ENCODE measurements at places on chromosomes 1 and 21. TPM values are rescaled to one million over a fixed set of nuclear protein-coding genes. Genes with fewer than 3 reads are reported as not detected.

The ACTA1 gene
- 1.9 TPM for polyA plus RNA-seq

GRCh38 chr21:45874716-45875415 lies 106.7 kb upstream of the COL6A1 start:
- DNase-seq = no peak

The HES3 gene
- polyA plus RNA-seq = not detected

DNA sequence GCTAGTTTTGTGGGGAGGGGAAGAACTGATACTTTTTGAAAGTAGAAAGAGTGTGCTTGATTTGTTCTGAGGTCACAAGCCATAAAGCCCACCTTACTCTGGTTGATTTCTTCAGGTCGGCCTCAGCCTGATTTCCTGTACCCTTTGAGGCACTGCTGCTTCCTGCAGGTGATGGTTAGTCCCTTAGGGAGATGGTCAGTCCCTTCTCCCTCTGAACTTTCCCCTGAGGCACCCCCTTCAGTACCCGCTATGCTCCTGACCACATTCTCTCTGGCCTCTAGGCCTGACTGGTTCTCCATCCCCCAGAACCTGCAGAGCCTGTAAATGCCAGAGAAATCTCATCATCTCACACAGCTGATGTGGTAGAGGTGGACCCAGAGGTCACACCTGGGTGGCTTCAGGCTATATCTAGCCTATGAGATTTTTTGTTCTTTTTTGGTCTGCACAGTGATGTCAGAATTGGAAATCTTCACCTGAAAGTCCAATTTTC lies 15.0 kb upstream of the ID3 start:
- DNase-seq = no peak

DNA sequence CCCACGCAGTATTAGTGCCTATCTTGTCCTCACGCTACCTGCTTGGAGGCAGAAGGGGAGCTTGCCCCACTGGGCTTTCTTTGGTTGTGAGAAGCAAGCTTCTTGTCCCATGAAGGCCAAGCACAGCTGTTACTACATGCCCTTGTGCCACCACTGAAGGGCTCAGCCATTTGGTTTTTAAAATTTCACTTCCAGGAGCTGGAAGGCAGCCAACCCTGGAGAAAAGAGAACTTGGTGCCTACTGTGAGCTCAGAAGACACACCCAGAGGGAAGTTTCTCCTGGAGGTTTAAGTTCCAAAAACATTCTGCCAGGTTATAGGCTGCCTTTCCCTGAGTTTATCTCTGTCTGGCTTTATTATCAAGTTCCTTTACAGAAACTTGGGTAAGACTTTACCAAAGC lies 187.4 kb downstream of the SLC35F3 start:
- no peak for DNase-seq

DNA sequence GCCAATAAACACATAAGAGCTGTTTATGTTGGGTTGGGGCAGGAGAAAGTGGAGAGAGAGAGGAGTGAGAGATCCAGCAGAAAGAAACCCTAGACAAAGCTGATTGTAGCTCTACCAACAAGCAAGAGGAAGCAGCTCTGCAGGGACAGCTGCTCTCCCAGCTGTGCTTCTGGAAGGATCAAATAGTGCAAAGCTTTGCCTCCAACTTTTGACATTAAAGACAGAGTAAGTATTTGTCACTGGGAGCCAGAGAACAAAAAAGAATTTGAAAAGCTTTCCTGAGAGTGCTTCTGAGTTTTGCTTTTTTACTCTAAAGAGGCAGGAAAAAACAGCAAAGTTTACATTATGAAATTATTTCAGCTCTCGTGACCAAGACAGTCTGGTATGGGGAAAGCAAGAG lies 28.5 kb upstream of the C1orf198 start:
- DNase-seq = no peak
